ENCODE measurements at places on chromosomes 2 and 18.

DNA sequence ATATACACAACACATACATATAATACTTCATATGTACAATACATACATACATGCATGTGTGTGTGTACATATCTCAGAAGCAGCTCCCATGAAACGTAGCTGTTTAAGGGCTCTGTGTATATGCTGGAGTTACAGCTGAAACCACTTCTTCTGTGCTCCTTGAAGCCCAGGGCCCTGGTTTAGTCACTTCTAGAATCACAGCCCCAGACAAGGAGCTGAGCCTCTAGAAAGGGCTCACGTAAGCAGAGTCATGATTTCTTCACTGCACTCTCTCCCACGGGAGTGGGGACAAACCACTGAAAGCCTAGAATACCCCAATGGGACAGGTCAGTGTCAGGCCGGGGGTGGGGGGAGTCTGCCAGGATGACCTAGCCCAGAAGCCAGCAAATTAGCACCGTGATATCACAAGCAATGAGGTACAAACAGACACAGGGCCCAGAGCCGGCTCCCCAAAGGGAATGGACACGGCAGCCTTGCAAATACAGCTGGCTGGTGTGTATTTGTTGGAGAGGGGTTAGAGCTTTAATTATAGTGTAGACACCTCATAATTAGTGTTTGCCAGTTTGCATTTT lies 90.3 kb downstream of the C1QL2 start:
- no peak for DNase-seq

- DNase-seq: no peak
These were observed 60.8 kb downstream of the CENPO start for GRCh38 chr2:24853996-24854395.

GRCh38 chr18:10121028-10121427 lies 207.2 kb downstream of the VAPA start:
- DNase-seq: no peak

- no peak for DNase-seq
These were observed 306.7 kb upstream of the SLC8A1 start for GRCh38 chr2:40758401-40759155.

DNA sequence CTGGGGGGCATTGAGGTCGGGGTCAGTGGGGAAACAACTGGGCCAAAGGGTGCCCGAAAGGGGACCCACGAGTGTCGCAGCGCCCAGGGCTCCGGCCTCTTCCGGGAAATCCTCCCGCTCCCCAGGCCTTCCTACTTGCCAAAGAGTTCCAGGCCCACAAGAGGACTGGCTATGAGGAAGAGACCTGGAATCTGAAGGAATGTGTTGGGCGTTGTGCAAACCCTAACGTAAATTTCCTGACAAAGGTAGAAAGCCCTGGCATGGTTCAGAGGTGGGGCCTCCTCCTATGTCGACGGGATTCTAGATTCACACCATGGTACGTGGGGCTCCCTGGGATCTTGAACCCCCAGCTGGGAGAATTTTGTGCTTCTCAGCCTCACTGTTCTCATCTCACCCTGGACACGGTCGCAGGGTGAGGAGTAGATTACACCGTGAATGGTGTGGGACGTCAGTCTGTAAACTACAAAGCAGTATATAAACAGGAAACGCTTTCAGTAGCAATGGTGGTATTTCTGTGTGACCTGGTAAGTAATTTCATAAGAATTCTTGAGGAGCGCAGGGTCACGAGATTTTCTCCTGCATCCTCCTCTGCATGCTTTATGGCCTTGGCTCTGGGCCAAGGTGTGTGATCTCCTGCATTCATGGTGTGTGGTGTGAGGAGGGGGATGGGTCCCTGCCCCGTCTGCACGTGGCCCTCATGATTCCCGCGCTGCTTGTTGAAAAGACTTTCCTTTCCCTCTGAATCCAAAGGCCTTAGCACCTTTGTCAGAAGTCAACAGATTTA lies 868 bp downstream of the HSBP1L1 start:
- no peak for DNase-seq

DNA sequence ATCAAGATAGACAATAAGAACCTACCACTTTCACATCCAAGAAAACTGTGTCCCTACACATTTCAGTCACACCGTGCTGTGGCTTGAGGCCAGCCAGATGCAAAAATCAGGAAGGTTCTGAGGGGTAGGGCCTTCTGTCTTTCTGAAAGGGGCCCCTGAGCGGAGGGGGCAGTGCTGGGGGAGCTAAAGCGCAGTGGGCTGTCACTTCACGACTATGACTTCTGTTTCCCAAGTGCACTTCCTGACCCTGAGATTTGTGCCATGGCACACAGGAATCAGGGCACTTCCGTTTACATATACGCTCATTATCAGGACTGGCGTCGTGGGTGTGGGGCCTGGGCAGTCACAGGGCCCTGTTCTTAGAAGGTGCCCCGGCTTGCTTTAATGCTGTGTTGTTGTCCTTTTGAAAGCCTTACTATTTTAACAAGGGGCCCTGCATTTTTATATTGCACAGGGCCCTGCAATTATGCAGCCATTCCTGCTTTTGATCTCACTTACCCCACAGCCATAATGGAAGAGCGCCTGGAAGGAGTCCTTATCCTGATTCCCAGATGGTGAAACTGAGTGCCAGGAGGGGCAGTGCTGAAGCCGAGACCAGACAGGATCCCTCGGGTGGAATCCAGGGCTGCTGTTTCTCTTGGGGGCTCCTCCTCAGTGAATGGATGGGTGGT lies 620 bp downstream of the NGEF start:
- DNase-seq: no peak

DNA sequence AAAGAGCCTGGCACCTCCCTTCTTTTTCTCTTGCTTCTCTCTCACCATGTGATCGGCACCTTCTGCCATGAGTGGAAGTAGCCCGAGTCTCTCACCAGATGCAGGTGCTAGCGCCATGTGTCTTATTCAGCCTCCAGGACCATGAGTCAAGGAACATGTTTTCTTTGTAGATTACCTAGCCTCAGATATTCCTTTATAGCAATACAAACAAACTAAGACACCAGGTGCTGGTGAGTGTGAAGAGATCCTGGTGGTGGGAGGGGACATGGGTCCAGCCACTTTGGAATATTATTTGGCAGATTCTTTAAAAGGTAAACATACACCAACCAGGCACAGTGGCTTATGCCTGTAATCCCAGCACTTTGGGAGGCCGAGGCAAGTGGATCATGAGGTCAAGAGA lies 5.9 kb upstream of the USP40 start:
- DNase-seq: no peak

All from iPS DF 6.9 (cell line).